Calu3 (cell line): ENCODE measurements at places on chromosomes 5 and 9.

DNA sequence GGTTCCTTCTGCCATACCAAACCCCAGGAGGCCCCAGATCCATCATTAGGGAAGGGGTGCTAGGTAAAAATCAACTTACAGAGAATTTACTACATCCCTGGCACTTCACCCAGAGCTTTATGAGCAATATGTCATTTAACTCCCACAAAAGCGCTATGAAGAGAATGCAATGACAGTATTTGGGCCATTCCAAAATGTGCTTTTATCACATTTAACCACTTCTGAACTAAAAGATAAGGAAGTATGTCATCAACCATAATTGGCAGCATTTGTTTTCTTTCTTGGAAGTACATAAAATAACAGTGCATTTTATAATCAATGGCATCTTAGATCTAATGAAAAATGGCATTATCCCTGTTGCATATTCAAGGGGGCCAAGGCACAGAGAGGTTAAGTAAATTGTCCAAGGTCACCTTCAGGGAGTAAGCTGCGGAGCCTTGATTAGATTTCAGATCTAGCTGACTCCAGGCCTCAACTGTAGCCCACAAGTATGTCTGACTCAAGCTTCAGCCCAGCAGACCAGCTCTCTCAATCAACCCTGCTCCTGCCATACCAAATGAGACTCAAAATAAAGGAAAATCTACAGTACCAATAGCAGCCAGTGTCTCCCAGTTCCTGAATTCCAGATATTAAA lies 16.5 kb downstream of the SH3TC2 start:
- no peak for DNase-seq

- no peak for DNase-seq
Observed at GRCh38 chr5:179801304-179802206, 5.1 kb downstream of the MGAT4B start.

GRCh38 chr5:9667906-9668305 lies 37.8 kb upstream of the TAS2R1 start:
- DNase-seq: no peak

GRCh38 chr9:34187891-34188240 lies 9.0 kb downstream of the UBAP1 start:
- no peak for DNase-seq

- DNase-seq: no peak
Observed at GRCh38 chr5:125032286-125032685, 285.8 kb upstream of the ZNF608 start.

DNA sequence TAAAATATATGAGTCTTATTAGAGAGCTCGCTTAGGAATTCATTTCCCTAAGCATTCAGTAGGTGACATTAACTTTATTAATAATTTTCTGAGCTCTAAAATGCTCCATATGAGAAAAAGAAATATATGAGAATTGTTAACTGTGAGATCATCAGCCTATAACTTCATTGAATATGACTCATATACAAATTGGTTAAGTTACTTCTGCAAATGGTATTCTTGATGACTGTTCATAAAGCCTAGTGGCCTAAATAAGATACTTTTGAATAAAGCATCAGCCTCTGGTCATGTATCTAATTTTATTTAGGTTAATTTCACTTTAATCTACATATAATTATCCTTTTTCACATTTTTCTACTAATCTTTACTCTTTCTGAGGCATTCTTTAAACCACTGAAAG lies 710.2 kb upstream of the ACO1 start:
- DNase-seq: no peak

DNA sequence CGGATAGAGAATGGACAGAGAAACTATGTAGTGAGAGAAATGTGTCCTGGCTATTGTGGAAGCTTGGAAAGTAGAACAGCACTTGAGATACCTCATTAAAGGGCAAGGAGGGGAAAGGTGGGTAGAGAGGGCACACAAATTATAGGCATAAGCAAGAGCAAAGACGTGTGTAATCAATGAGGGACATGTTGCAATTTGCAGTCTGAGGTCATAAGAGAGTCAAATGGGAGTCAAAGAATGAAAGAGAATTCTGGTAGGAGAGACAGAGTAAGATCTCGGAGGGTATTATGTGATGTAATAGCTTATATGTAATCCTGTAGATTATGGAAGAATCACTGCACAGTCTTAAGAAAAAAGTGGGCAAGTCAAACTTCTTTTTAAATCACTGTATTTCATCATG lies 312.0 kb upstream of the RGMB start:
- no peak for DNase-seq

GRCh38 chr9:4936277-4936676 lies 48.8 kb upstream of the JAK2 start:
- no peak for DNase-seq

- DNase-seq: no peak
Observed at GRCh38 chr5:60504342-60504741, 195.6 kb downstream of the DEPDC1B start.

- DNase-seq: no peak
Observed at GRCh38 chr5:75993643-75994520, 89.3 kb upstream of the SV2C start.

DNA sequence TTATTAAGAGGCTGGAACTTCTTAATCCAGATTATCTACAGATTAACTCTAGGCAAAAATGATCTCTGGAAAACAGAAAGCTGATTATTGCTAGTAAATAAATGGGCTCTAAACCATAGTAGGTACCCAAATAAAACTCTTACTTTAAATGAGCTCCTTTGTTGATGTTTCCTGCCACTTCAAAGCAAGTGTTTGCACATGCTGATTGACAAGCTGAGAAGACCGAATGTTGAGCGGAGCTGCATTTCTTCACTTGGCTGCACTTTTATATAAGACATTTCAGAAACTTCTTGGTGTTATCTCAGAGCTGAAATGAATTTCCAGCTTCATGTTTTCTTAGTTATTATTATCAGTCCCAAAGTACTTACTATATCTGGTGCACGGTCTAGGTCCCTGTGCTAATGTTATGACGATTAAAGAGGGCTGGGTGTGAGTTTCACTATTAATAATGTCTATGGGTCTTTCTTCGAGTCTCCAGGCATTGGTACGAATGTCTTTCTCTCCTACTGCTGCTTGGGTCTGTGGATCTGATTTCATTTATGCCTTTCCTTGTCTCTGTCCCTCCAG lies 58.6 kb upstream of the CTXN3 start:
- no peak for DNase-seq

DNA sequence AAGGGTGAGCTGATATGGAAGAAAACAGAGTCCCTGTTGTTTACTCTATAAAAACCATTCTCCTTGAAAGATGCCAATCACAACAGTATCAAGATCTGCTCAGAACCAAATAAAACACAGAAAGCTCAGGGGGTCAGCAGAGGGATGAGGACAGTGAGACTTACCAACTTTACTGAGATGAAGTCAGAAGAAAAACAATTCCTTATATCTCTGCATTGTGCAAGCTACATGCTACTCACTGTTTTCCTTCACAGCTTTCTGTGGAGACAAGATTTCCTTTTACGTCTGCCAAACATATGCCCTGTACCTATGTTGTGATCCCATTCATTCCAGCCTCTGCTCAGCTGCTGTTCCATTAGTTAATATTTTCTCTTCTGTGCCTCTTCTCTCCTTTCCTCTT lies 185.6 kb downstream of the TSSK1B start:
- DNase-seq: no peak

DNA sequence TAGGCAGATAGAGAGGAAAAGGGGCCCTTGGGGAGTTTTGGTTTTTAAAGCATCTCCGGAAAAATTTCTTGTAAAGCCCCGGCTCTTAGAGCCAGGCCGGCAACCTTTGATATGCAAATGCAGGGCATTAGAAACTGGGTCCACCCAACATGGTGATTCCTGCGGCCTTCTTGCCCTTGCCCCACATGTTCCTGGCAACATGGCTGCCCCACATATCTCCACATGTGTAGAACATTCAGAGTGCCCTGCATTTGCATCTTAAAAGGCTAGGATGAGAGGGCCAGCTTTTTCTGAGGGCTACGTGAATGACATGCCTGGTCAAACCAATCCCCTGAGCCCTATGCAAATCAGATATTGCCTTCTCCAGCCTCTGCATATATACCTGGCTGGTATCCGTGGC lies 5.0 kb upstream of the SNAPC3 start:
- DNase-seq: no peak

- DNase-seq: no peak
Observed at GRCh38 chr9:115207003-115207836, 89.3 kb upstream of the TNC start.

GRCh38 chr5:151578326-151579025 lies 12.7 kb downstream of the FAT2 start:
- DNase-seq: no peak

DNA sequence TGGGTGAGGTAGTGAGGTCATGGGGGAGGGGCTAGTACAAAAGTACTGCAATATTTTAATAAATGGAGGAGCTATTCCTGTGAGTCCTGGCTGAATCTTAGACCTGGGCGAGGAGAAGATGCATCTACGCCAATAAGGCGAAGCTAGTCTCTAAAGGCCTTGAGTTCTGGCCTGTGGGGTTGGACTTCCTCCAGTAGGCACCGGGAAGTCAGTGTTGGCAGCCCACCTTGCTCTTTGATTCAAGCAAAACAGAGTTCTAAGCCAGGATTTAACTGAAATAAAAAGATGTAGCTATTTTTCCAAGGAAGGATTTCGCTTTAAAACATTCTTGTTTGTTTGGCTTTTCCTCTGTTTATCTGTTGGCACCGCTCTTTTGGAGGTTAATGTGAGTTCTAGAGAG lies 244.6 kb downstream of the KIF4B start:
- DNase-seq: no peak

DNA sequence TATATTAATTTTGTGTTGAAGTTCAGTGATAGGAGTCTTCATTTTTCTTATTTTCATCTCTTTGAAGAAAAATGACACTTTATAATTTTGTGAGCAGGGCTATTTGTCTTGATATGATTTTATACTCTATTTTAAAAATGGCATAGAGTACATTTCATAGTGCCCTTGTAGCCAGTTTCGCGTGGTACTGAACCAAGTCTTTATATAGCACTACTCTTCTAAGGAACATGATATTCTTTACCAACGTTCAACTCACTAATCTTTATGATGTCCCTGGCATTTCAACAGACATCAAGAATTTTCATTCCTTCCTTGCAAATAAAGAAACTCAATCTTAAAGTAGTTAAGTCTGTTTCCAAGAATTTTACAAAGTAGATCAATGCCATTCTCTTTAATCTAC lies 41.5 kb upstream of the HOMER1 start:
- DNase-seq: no peak

GRCh38 chr5:172954751-172955159 lies 4.5 kb upstream of the RPL26L1 start:
- no peak for DNase-seq

DNA sequence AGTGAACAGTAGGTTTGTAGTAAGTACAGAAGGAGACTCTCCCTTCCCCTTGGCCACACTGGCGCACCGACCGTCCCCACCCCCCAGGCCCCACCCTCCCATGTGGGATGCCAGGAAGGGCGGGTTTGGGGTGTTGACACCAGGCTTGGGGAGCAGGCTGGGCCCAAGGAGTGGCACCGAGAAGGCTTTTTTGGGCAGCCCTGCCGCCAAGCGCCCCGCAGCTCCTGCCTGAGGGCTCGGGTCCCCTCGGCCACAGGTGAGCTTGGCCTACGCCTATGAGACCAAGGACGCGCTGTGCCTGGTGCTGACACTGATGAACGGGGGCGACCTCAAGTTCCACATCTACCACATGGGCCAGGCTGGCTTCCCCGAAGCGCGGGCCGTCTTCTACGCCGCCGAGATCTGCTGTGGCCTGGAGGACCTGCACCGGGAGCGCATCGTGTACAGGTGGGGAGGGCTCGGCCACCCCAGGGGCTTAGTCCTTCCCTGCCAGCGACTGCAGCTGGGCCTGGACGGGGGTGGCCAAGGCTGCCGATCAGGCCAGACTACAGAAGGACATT lies 7.3 kb downstream of the GRK6 start:
- DNase-seq: no peak

- no peak for DNase-seq
Observed at GRCh38 chr5:72920690-72921502, 34.9 kb upstream of the FCHO2 start.

GRCh38 chr9:136485049-136486045 lies 2.5 kb upstream of the SEC16A start:
- DNase-seq: peak; percentile 80
